ENCODE measurements at places on chromosomes 5 and 9.

GRCh38 chr5:62779010-62779422 is 200.4 kb downstream of the LRRC70 start:
- no peak overlapping the region for H3K27ac ChIP-seq
- H3K4me3 ChIP-seq, result no peak overlapping the region
- peaks cover 3% of the 10 kb centered on the region for H3K27me3 ChIP-seq
- no peaks in the 10 kb centered on the region for H3K36me3 ChIP-seq
- no peaks in the 10 kb centered on the region for H3K4me1 ChIP-seq
- DNase-seq, result no peak

GRCh38 chr5:39394946-39395345 is 29.8 kb downstream of the DAB2 start:
- DNase-seq, result no peak
- H3K4me1 ChIP-seq, result no peaks in the 10 kb centered on the region
- H3K27ac ChIP-seq, result no peak overlapping the region
- no peaks in the 10 kb centered on the region for H3K27me3 ChIP-seq
- no peaks in the 10 kb centered on the region for H3K36me3 ChIP-seq
- no peak overlapping the region for H3K4me3 ChIP-seq

DNA sequence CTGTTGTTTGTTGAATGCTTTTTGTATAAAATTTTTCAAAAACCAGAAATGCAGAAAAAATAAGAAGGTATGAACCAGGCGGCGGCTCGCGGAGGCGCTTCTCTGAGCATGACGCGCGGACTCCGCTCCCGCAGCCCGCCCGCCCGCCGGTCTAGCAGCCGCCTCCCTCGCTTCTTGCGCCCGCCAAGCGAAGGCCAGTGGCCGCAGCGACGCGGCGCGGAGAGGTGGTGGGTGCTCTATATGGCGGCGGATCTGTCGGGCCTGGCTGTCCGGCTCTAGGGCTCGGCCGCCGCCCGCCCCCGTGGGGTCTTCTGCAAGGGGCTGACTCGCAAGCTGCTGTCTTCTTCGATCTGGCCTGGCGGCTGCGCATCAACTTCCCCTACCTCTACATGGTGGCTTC is 93.8 kb downstream of the ANKRD18A start:
- H3K27me3 ChIP-seq, result no peaks in the 10 kb centered on the region
- no peak overlapping the region for H3K4me3 ChIP-seq
- DNase-seq, result no peak
- H3K27ac ChIP-seq, result no peak overlapping the region

- no peaks in the 10 kb centered on the region for H3K36me3 ChIP-seq
- no peak overlapping the region for H3K4me3 ChIP-seq
- no peaks in the 10 kb centered on the region for H3K4me1 ChIP-seq
These were observed 2053.1 kb downstream of the EFNA5 start for GRCh38 chr5:105617436-105618215.

DNA sequence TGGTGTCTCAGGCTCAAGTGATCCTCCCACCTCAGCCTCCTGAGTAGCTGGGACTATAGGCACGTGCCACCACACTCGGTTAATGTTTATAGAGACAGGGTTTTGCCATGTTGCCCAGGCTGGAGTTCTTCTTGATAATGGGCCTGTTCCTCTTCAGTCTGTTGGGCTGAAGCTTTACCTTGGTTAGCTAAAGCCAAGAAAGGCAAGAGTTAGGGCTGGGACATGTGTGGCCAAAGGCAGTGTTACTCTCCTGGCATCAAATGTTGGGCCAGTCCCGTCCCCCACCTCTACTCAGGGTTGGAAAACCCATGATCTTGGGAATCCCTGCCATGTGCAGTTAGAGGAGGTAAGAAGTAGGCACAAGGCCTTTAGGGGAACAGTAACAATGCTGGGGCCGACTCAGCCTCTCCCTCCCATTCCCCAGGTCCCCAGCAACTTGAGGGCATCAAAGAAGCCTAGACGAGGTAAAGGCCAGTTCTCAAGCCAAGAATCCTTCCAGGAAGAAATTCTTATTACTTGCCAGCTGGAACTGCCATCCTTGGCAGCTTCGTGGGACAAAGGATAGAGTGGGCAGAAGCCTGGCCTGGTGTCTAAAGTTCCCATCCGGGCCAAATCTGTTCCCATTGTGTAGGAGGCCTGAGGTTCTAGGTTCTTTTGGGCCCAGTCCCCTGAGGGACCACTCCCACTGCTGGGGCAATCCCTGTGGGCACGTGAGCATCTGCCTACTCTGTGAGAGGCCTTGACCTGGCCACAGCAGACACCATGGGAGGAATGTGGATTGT is 4.5 kb downstream of the EGR1 start:
- peaks cover 25% of the 10 kb centered on the region for H3K36me3 ChIP-seq
- H3K27ac ChIP-seq, result no peak overlapping the region
- peak; percentile 16 for DNase-seq
- H3K4me1 ChIP-seq, result peaks cover 23% of the 10 kb centered on the region
- H3K27me3 ChIP-seq, result no peaks in the 10 kb centered on the region

DNA sequence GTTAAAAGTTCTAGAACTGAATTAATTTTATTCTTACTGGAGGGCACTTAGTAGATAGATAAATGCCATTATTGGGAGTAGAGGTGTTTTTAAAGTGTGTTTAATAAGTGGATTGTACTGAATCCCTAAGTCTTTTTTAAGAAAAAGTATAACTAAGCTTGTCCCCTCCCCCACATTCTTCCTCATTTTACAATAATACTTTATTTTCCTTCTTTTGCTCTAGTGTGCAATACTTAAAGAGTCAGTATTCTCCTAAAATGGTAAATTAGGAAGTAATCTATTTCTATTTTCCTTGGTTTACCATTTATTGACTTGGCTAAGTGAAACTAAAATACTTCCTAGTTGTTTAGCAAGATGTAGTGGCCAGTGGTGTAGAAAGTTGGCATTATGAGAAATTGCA is 11.6 kb downstream of the UBLCP1 start:
- no peak overlapping the region for H3K4me3 ChIP-seq
- no peak for DNase-seq
- no peaks in the 10 kb centered on the region for H3K27me3 ChIP-seq
- peaks cover 10% of the 10 kb centered on the region for H3K4me1 ChIP-seq
- H3K27ac ChIP-seq, result no peak overlapping the region
- H3K36me3 ChIP-seq, result peaks cover 45% of the 10 kb centered on the region

DNA sequence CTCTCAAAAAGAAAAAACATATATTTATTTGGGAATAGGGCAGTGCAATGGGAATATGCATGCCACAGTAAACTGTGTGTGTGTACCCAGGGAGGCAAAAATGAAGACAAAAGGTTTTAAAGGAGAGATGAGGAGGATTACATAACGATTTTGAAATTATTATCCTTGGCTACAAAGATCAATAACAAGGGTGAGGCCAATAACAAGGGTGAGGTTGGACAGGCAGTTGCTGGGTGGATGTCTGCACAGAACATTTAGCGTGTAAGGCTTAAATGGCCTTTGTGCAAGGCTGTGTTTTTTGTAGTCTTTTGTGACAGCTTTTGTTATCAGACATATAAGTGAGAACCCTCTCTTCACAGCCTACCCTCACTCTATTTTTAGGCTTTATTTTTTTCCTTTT is 114.0 kb downstream of the JMY start:
- H3K4me1 ChIP-seq, result no peaks in the 10 kb centered on the region
- no peak overlapping the region for H3K27ac ChIP-seq
- H3K36me3 ChIP-seq, result no peaks in the 10 kb centered on the region
- DNase-seq, result no peak
- H3K4me3 ChIP-seq, result no peak overlapping the region
- H3K27me3 ChIP-seq, result no peaks in the 10 kb centered on the region

- H3K4me1 ChIP-seq, result no peaks in the 10 kb centered on the region
- no peak for DNase-seq
- no peak overlapping the region for H3K27ac ChIP-seq
- H3K36me3 ChIP-seq, result peaks cover 63% of the 10 kb centered on the region
- no peaks in the 10 kb centered on the region for H3K27me3 ChIP-seq
These were observed 12.3 kb downstream of the CAAP1 start for GRCh38 chr9:26880262-26880661.

GRCh38 chr9:621201-621855 is 220.2 kb upstream of the DMRT1 start:
- no peak overlapping the region for H3K4me3 ChIP-seq
- no peaks in the 10 kb centered on the region for H3K4me1 ChIP-seq
- no peak overlapping the region for H3K27ac ChIP-seq
- no peaks in the 10 kb centered on the region for H3K36me3 ChIP-seq

All from activated CD4-positive, alpha-beta memory T cell treated with anti-CD3 and anti-CD28 coated beads for 36 hours (primary cell).